ENCODE measurements at places on chromosomes 13 and 19. TPM values are rescaled to one million over a fixed set of nuclear protein-coding genes. Genes with fewer than 3 reads are reported as not detected.

APOC4 gene
- total RNA-seq = not detected

COMP gene
- 0.63 TPM for total RNA-seq

ZNF382 gene
- 4.6 TPM for total RNA-seq

ATXN8OS gene
- not detected for total RNA-seq

- DNase-seq = no peak
Measured at GRCh38 chr13:29767006-29767405, 83.4 kb downstream of the UBL3 start.

DNA sequence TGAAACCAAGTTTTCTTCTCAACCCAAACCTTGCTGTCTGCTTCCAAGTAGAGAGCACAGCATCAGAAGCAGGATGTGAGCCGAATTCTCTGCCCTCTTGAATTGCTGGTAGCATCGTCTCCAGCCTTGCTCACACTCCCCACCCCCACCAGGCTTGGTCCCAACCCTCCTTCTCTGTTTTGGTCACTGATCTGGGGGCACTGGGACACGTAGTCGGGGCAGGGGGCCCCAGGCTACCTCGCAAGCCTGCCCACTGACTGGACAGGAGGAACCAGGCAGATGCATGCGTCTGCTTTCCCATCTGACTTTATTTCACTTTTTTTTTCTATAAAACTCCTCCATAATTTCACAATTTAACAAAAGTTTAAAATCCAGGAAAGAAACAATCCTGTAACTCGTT is 69.7 kb downstream of the MLLT1 start:
- DNase-seq = no peak

DNA sequence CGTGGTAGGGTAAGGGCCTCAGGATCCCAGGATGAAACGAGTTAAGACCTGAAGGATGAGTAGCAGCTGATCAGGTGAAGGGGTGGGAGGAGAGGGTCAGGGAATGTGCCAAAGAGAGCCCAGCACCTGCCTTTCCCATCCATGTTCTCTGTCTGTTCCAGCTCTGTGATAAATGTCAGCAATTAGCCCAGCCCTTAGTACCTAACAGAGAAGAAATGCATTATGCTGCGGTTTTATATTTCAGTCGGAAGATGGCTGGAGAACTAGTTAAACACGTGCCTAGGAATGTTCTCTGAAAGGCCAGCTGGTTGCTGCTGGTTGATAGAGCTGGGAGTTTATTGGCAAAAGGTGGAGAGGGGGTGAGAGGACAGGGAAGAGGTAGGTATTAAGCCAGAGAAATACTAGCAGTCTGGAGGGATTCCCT is 268.2 kb downstream of the SHISA2 start:
- no peak for DNase-seq

- no peak for DNase-seq
Measured at GRCh38 chr13:39224671-39225240, 186.5 kb downstream of the NHLRC3 start.
